HS-27A (cell line): ENCODE measurements at places on chromosomes 5 and 9.

DNA sequence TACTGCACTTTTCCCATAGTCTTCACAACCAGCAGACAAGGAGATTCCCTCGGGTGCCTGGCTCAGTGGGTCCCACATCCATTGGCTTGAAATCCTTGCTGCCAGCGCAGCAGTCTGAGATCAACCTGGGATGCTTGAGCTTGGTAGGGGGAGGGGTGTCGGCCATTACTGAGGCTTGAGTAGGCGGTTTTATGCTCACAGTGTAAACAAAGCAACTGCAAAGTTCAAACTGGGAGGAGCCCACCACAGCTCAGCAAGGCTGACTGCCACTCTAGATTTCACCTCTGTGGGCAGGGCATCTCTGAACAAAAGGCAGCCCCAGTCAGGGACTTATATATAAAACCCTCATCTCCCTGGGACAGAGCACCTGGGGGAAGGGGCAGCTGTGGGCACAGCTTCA is 512.3 kb upstream of the MPDZ start:
- no peak for DNase-seq

- DNase-seq: no peak
These were observed 803.4 kb upstream of the CDH6 start for GRCh38 chr5:30390095-30390494.

DNA sequence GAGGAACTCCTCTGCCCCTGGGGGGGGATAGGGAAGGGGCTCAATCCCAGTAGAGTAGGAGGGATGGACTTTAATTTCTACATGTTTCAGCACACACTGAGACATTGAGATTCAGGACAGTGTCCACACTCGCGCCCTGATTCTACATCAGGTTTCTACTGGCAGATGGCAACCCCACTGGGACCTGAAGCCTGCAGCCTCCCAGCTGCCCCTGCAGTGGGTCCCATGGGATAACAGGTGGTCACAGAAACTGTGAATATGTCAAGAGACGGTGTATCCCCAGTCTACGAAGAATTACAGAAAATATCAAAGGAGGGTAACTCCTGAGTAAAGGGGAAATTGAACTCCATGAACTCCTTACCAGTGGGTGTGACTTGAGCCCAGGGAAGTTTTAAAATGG is 2.4 kb upstream of the TERT start:
- no peak for DNase-seq

DNA sequence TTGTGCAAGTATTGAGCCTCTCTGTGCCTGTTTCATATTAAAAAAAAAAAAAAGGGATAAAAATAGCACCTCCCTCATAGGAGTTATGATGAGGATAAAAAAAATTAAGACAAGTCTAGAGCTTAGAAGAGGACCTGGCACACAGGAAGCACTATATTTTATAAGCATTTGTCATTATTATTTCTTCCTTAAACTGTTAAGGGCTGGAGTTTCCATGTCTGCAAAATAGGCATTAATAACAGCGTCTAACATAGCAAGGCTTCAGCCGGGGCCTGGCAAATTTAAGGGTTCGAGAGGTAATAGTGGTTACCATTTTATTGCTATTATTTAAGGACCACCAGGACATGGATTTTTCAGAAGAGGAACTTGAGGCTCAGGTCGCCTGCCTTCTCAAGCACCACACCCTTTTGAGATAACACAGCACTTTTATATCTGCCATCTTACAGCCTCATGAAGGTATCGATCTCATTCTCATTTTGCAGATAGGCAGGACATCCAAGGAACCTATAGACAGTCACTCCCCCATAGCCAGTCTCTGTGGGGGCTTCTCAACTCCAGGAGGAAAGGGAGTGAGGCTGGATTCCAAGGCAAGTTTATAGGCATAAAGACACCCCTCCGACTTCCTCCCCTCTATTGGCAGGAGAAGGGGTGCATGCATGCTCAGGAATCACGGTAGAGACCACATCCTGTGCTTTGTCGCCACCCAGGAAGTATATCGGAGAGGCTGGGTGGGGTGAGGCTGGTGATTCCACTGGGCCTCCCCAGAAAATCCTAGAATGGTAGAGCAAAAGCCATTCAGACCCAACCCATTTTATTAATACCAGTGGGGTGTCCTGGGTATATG is 2.4 kb downstream of the ANXA6 start:
- no peak for DNase-seq

- DNase-seq: no peak
These were observed 194.6 kb downstream of the OLFM1 start for GRCh38 chr9:135281791-135282737.

DNA sequence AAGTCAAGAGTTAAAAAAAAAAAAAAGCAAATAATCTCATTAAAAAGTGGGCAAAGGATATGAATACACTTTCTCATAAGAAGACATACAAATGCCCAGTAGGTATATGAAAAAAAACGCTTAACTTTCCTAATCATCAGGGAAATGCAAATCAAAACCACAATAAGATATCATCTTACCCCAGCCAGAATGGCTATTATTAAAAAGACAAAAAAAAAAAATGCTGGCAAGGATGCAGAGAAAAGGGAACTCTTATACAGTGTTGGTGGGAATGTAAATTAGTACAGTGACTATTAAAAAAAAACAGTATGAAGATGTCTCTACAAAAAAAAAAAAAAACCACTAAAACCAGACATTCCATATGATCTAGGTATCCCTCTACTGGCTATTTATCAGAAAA is 79.4 kb downstream of the LPAR1 start:
- no peak for DNase-seq

DNA sequence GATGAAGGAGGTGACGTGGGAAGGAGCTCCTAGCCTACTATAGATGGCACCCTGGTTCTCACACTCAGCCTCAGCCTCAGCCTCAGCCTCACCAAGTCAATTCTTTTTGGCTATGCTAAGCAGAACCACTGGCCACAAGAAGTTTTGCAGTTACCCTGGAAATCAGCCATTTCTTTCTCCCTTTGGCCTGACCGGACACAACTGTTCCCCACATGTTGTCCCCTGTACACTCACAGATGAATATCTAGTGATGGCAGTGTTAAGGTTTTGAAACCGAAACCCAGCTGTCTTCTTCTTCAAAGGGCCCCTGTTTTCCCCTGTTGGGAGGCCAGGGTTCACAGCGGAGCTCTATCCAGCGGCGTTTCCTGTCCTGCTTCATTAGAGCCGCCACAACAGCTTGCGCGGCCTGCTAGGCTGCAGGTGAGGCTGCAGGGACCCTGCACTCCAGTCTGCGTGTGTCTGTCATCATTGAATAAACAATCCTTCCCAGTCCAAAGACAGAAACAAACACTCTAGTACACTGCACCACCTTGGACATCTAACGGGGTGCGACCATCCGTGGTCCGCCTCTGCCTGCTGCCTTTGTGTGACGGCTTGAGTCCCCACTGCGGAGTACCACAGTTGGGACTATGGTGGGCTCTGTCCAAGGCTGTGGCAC is 250.5 kb downstream of the DENND1A start:
- no peak for DNase-seq

DNA sequence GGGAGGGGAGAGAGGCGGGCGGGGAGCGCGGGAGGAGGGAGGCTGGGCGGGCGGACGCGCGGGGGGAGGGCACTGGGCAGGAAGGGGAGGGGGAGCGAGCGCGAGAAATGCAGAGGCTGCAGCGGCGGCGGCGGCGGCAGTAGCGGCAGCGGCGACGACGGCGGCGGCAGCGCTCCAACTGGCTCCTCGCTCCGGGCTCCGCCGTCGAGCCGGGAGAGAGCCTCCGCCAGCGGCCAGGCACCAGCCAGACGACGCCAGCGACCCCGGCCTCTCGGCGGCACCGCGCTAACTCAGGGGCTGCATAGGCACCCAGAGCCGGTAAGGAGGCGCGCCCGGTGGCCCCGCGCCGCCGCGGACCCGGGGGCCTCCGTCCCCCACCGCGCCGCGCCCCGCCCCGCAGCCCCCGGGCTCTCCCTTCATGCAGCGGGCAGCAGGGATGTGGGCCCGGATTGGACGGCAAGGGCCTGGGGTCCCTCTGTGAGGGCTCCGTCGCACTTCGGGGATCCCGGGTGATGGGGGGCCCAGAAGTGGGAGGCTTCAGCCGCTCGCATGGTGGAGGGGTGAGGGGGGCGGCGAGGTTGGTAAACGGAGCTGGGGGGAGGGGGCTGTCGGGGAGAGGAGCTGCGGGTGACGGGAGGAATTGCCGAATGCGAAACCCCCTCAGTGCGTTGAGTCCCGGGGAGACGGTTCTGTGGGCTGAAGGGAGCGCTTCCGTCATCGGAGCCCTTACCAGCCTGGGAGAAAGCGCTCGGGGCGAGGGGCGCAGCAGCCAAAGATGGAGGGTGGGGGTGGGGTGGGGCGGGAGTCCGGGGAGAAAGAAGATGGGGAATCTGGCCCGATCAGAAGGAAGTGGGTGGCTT is at the start of gene BASP1:
BASP1 (plus strand) TSS at position 139 of the 860 bp plus-strand sequence. CDS start 57,586 bp downstream, outside the sequence.
- peak; percentile 40 for DNase-seq

- no peak for DNase-seq
These were observed 420.5 kb downstream of the EBF1 start for GRCh38 chr5:158679221-158679641.

DNA sequence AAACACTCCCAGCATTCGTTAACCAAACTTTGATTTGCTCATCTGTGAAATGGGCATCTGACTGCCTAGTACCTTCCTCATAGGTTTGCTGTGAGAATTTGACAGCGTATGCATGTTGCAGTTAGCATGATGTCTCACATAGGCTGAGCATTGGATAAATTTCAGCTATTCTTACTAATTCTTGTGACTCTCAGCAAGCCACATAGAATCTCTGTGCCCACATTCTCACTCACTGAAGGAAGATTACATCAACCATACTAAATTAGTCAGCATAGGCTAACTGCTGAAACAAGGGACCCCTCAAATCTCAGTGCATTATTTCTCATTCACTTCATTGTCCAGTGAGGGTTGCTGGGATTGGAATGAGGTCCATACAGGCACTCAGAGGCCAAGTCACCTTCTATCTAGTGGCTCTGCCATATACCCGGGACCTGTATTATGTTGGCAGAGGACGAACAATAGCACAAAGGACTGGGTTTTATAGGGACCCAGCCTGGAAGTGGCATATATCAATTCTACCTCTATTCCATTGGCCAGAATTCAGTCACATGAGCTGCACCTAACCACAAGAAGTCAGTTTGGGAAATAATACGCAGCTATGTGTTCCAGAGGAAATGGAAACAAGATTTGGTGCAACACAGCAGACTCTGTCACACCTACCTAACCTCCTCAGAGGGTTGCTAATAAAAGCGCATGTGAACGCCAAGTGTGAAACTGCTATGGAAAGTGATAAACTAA is 4.2 kb upstream of the PTGER4 start:
- DNase-seq: no peak

DNA sequence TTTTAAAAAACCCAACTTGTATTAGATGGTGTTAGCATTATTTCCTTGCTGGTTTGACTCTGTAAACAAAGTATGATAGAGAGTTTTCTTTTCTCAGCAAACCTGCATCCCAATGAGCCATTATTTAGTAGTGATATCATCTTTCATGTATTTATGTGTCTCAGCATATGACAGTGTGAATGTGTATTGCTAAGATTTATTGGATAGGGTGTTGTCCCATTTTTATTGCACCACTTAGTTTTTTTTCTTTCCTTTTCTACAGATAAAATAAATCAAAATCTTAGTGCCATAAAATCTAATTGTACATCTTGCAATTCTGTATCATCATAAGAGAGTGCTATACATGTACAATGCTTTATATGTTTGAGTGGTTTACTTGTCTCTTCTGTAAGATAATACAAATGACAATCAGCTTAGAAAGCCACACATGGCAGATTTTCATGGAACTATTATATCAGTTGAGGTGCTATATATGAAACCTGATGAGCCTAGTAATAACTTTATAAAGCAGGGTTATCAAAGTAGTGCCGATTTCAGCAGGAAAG is 149.2 kb upstream of the CYLC2 start:
- DNase-seq: no peak

DNA sequence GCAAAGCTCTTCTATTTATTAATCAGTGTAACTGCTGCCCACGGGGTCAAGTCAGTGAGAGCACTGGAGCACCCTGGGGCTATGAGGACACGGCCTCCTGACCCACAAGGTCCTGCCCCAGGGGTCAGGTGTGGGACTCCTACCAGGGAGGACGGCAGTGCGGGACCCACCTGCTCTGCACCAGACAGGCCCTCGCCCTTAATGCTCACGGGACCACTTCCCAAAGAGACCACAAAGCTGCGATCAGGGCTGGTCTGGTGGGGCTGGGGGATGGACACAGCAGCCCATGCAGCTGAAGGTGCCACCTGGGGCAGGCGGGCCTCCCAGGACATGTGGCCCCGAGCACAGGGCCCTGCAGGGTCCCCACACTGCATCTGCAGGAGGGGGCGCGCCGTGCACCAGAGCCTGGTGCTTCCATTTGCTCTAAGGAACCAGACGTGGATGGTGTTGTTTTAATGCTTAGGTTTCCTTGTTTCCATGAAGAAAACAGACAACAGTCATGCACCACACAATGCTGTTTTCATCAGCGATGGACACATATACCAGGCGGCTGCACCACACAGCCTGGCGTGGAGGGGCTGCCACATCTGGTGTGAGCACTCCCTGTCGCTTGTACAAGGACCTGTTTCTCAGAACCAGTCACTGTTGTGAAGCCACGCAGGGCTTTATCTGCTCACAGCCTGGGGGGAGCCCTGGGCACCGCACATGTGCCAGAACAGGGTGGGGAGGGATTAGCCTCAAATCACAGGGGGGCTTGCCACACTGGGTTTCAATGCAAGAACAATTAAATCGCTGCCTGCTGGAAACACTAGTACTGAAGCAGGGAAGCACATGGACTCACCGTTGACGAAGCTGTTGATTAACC is 22.6 kb downstream of the CLPTM1L start:
- no peak for DNase-seq

DNA sequence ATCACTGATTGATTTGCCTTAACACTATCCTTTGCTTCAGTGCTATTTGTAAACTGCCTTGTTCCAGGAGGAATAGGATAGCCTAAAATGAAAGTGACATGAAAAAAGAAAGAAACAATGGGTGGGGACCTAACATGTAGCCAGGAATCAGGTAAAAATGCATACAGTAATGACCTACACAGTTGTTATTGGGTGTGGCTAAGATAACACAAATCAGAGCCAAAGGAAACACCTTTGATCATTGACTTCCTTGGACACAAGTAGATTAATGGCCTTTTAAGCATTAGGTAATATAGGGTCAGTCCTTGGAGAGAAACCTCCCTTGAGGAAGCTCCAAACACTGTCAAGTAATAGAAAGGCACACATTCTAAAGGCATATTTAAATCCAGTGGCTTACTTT is 220.4 kb downstream of the TRPM3 start:
- no peak for DNase-seq

- DNase-seq: no peak
These were observed 366.9 kb downstream of the DMRTA1 start for GRCh38 chr9:22813529-22813928.

DNA sequence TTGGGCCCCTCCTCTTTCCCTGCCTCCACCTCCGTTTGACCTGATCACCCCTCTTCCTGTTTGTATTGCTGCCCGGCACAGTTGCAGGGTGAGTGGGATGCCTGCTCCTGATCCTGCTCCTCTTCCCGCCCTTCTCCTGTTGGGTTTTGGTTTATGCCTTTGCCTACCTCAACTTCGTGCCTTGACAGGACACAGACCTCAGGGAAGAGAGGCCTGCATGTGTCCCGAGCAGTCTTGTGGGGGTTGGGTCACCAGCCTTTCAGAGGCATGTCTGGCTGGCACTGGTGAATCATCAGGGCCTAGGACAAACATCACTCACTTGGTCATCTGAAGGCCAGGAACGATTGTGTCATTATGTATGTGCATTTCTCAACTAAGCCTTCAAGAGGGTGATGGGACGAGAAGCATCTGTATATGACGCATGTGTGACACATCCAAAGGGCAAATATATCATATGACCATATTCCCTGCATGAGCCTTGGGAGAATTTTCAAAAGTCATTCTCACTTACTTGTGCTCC is 56.9 kb downstream of the NPR3 start:
- peak; percentile 98 for DNase-seq

- no peak for DNase-seq
These were observed 101.9 kb upstream of the SLC44A1 start for GRCh38 chr9:105142406-105143135.
